ENCODE measurements at places on chromosomes 3 and 15.

- DNase-seq: no peak
Measured at GRCh38 chr3:134353171-134353825, 20.9 kb downstream of the AMOTL2 start.

DNA sequence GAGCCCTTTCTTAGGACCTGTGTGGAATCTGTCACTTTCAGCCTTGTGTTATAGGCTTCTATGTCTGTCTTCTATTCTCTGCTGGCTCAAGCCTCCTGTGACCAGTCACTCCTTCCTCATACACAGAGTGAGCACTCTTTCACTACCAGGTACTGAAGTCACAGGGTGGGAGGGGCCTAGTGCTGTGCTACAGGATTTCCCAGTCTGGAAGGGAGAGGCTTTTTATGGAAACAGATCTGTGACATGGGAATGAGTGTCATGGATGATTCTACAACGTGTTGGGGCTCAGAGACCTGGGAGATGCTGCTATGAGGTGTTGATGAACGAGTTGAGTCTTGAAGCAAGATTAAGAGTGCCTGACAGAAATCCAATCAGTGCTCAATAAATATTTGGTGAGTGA, 100.5 kb downstream of the PDCD6IP start:
- no peak for DNase-seq

DNA sequence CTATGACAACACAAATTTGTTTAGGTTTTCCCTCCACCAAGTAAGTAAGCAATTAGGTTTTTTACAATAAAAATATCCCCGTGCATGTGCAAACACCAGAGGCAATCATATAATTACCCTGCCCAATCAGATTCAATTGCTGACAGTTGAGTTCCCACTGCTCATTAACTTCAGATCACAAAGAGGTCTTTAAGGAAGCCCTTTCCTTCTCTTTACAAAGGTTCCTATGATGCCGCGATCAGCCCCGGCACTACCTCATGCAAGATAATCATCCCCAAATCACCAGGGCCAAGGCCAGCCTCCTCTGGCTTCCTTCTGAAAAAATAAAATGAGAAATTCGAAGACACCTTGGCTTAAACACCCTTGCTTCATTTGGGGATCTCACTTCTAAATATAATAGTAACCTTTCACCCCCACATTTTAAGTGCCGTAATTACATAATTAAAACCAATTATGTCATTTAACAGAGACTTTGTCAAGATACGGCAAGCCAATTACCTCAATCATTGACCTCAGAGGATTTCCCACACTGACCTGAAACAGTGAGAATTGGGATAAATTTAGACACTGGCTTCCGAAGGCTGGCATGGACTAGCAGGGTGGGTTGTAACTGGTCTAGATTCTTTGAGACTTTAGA, 121.3 kb upstream of the WNT5A start:
- DNase-seq: no peak

- DNase-seq: no peak
Measured at GRCh38 chr3:141240286-141240685, 8.7 kb downstream of the PXYLP1 start.

DNA sequence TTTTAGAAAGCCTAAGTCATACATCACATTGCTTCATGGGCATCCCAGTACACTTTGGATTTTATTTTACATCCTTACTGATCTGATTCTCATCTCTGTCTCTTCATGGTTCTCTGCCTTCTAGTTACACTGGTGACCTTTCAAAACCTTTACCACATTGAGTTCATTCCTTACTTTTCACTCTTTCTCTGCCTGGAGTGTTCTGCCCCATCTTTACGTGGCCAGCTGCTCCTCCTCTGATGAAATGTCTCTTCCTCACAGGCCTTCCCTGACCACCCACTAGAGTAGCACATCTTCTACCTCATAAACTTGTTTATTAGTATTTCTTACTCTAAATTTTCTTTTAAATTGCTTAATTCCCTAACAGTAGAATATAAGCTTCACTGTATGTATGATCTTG, 17.7 kb downstream of the CTNNB1 start:
- DNase-seq: no peak

DNA sequence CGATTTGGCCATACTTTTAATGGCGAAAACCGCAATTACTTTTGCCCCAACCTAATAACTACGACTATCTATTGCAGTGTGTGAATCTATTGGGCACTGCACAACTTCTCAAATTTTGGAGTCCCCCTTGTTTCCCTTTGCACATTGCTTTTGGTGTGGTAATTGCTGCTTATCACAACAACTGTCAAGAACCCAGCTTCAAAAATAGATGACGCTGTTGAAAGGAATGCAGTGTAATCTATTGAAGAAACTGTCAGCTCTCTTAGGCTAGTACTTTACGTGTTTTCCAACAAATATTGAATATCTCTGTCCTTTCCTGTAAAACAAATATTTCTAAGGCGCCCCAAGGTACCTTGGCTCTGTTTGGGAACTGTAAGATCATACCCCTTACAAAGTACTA, 222.8 kb upstream of the UBE2E2 start:
- DNase-seq: no peak

DNA sequence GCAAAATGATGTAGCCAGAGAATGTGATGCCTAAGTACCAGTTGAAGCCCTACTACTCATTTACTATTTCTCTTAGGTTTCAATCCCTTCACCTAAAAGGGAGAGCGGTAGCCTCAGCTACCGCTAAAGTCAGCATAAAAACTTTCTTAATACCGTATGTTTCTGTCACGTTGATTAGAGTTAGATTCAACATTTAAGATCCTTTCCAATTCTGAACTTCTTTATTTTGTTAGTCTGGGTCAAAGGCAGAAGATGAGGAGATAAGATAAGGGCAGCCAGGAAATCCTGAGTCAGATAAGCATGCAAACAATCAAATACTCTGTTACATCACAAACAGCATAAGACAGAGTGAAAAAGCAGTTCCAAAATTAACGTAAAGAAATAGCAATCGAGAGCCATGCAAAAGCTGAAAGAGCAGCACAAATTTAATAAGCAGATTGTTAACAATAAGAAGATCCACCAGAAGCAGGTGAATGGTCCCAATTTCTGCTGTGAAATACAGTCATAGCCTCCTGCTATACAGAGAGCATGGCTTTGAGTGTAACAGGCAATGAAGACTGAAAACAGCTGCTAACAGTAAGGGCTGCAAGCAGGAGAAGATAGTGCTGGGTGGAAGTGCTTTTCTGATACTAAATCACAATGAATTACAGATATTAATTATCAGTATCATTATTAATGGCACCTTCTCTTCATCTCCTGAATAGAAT, 3.0 kb downstream of the TMEM207 start:
- DNase-seq: no peak

DNA sequence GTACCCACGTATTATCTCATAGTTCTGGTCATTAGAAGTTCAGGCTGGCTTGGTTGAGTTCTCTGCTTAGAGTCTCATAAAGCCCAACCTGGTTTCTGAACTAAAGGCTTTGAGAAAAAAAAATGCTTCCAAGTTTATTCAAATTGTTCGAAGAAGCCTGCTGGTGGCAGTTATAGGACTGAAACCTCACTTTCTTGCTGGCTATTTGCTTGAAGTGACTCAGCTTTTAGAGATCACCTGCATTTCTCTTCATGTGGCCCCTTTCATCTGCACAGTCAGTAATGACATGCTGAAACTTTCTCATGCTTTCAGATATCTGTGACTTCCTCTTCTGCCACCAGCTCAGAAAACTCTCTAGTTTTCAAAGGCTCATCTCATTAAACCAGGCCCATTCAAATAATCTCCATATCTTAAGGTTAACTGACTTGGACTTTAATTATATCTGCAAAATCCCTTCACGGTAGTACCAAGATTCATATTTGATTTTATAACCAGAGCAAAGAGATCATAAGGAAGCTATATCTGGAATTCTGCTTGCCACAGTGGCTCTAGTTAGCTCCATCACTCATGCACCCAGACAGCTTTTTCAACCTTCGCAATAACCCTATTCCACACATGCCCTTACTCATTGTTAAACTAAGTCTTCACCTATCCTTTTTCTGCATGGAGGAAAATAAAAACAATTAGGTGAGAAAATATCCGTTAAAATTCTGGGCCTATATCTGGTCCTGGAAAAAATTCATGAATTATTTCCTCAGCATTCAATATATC, 433.8 kb upstream of the CBLB start:
- DNase-seq: no peak

DNA sequence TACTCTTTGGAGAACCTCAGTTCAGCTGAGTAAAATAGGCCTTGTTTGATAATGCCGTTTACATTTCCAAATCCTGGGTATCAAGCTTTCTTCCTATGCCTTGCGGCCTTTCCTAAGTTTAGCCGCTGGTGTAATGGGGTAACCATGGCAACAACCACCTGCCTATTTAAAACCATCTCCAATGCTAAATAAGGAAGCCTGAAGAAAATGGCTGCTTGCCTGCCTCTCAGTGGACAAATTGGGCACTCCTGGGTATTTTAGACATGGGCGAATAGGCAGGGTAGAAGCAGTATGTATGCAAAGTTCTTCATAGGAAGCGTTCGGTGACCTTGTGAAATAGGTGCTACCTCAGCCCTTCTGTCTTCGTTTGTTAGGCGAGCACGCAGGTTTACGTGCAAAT, 122.7 kb downstream of the DGKG start:
- peak; percentile 56 for DNase-seq

GRCh38 chr15:78992416-78993256, 47.8 kb upstream of the CTSH start:
- peak; percentile 69 for DNase-seq

- DNase-seq: no peak
Measured at GRCh38 chr3:135868801-135869200, 96.7 kb upstream of the PPP2R3A start.

DNA sequence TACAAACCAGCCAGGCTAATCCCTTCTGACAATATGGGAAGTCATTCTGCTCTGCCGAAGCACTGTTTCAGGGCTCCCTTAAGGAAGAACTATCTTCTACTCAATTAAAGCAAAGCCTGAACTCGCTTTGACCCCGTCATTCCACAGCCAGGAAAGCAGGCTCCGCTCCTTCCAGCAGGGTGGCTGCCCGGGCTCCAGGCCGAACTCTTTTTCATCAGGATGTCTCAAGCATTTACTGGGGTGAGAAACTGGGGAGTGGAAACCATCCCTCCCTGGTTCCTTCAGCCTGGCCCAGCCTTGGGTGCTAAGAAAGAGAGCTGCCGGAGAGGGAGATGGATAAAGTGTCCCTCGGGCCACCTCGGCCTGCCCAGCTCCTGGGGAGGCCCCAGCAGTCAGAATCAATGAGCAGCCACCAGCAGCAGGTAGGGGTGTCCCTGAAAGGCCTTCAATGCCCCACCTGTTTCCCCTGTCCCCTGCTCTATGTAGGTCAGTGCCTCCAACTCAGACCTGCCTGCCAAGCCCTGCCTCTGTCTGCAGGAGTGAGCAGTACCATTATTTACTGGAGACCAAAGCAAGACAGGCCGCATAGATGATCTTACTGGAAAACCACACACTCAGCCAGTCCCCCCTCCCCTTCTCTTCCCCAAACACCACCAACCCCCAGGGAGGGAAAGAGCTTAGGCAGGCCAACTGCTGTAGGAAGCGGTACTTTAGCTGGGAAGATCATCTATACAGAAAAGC, 225.6 kb upstream of the TLE3 start:
- DNase-seq: peak; percentile 97

GRCh38 chr3:189849262-189849661, 218.1 kb downstream of the TP63 start:
- DNase-seq: no peak

DNA sequence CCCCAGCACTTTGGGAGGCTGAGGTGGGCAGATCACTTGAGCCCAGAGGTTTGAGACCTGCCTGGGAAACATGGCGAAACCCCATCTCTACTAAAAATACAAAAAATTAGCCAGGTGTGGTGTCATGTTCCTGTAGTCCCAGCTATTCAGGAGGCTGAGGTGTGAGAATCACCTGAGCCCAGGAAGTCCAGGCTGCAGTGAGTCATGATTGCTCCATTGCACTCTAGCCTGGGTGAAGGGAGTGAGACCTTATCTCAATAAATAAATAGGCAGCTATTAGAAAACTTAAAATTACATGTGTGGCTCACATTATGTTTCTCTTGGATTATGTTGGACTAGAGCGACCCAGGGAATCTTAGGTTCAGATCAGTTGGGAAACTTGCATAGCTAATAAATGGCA, 69.7 kb downstream of the RPLP1 start:
- no peak for DNase-seq

- DNase-seq: no peak
Measured at GRCh38 chr3:2915826-2916225, 194.3 kb downstream of the IL5RA start.

DNA sequence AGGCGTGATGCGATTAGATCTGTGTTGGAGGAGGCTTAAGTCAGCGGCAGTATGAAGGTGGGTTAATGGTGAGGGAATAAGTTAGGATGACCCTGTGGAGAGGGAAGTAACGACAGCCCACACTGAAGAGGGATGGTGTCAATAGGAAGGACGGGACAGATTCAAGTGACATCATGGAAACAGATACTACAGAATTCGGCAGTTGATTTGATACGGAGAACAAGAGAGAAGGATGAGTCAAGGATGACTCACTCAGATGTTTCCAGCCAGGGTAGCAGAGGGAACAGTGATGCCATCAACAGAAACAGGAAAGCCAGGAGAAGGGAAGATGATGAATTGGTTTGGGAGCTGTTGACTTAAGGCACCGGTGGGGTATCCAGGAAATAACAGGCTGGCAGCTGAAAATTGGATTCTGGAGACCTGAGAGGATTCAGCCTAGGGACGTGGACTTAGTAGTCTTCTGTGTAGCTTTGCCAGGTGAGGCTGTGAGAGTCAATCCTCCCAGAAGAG, 38.0 kb downstream of the SHC4 start:
- DNase-seq: peak; percentile 11

- DNase-seq: no peak
Measured at GRCh38 chr15:89502867-89503595, 6.6 kb upstream of the RHCG start.

GRCh38 chr15:22226034-22226790, 145.9 kb downstream of the OR4M2 start:
- DNase-seq: no peak

DNA sequence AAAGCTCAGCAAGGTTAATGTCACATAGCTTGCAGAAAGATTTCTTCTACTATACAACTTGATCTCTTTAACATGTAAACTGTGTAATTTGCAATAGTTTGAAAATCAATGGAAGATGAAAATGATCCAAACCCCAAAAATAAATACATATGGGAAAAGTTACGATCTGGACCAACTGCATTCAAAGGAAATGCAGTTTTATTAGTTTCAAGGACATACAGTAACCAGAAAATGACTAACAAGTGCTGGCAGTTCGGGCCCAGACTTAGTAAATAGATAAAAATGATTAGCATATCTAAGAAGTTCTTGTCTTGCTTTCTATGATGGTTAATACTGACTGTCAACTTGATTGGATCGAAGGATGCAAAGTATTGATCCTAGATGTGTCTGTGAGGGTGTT, 37.3 kb upstream of the LEKR1 start:
- DNase-seq: no peak

GRCh38 chr3:173216063-173216462, 75.0 kb upstream of the SPATA16 start:
- no peak for DNase-seq

Measured in muscle of leg (tissue), 16 donors.